ENCODE measurements at places on chromosomes 4 and X.

GRCh38 chrX:112670977-112671376 is 8.8 kb downstream of the LHFPL1 start:
- no peak for DNase-seq

- no peak for DNase-seq
Observed at GRCh38 chrX:37367946-37368345, 18.8 kb downstream of the PRRG1 start.

DNA sequence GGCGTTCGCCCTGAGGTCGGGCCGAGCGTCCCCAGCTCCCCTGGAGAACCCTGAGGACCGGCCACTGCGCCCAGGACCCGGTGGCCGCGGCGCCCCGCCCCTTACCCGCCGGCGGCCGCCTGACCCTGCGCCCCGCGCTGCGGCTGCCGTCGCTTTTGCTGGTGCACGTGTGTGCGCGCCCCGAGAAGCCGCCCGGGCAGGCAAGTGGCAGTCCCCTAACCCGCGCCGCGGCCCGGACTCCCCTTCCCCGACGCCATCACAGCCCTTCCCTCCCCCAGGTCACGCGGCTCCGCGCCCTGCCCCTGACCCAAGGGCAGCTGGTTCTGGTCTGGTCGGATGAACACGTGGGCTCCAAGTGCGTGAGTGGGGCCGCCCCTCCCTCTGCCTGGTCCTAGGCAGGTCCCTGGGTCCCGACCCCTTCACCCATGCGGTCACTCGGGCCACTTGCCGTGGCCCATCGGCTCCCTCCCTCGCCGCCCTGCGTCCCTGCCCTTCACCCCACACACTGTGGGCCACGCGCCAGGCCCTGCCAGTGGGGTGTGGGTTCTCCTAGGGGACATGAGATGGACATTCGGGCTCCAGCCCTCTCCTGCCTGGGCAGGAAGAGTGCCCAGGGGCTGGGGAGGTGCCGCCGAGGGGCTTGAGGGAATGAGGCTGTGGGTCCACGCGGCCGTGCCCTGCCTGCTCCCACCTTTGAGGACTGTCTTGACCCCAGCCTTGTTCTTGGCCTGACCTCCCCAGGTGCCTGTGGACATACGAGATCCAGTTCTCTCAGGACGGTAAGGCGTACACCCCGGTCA is 8.0 kb upstream of the FGFRL1 start:
- no peak for DNase-seq

GRCh38 chr4:140499391-140499790 is 1.3 kb upstream of the MGAT4D start:
- no peak for DNase-seq

GRCh38 chr4:9870165-9870790 is 88.8 kb downstream of the DRD5 start:
- no peak for DNase-seq

GRCh38 chr4:43766648-43767047 is 682.0 kb downstream of the KCTD8 start:
- DNase-seq: no peak

DNA sequence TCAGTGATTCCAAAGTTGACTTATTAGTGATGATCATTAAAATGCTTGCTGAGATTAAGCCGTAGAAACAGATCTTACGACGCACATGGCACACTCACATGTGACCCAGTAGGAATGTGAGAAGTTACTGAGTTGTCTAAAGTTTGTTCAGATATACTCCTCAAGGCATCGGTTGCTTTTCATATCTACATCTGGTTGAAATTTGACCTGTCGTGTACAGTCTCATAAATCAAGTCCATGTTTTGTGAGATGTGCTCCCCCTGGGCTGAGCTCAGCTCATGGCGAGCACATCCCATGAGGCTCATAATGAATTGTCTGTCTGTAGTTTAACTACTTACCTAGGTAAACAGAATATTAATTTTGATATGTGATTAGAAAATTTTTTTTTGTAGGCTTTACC is 67.0 kb downstream of the TNIP2 start:
- DNase-seq: no peak

GRCh38 chr4:88619971-88620370 is 27.7 kb downstream of the HERC3 start:
- no peak for DNase-seq

DNA sequence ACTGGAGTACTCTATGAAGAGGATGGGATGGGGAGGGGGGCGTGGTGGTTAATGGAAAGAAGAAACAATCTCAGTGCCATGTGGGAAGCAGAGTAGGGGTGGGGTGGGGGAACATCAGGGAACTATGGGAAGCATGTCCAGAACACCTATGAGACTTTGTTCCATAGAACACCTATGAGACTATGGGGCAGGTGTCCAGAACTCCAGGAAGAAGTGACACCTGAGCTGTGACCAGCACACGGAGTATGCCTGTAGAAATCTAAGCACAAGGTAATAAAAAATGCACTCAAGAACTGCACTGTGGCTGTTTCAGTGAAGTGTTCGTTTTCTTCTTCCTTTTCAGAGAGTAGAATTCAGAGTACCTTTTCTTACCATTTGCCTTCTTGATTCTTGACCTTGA is 704.8 kb upstream of the TENM3 start:
- DNase-seq: no peak

- no peak for DNase-seq
Observed at GRCh38 chr4:145984563-145984962, 45.9 kb upstream of the ZNF827 start.

Data from NCI-H1436 treated with DMSO at 0.1 percent for 48 hours (cell line).